Endodermal cell (in vitro differentiated cells): ENCODE measurements at places on chromosomes 16 and 17. TPM values are rescaled to one million over a fixed set of nuclear protein-coding genes. Genes with fewer than 3 reads are reported as not detected.

- H3K27ac ChIP-seq = no peak overlapping the region
- H3K36me3 ChIP-seq = peaks cover 4% of the 10 kb centered on the region
- DNase-seq = no peak
- H3K27me3 ChIP-seq = no peaks in the 10 kb centered on the region
Observed at GRCh38 chr16:88070341-88070740, 119.1 kb downstream of the BANP start.

- no peak for DNase-seq
- no peak overlapping the region for H3K27ac ChIP-seq
- H3K27me3 ChIP-seq = no peaks in the 10 kb centered on the region
- H3K4me1 ChIP-seq = no peaks in the 10 kb centered on the region
- no peak overlapping the region for H3K4me3 ChIP-seq
- H3K36me3 ChIP-seq = peaks cover 22% of the 10 kb centered on the region
Observed at GRCh38 chr16:515939-516226, 11.6 kb upstream of the CAPN15 start.

DNA sequence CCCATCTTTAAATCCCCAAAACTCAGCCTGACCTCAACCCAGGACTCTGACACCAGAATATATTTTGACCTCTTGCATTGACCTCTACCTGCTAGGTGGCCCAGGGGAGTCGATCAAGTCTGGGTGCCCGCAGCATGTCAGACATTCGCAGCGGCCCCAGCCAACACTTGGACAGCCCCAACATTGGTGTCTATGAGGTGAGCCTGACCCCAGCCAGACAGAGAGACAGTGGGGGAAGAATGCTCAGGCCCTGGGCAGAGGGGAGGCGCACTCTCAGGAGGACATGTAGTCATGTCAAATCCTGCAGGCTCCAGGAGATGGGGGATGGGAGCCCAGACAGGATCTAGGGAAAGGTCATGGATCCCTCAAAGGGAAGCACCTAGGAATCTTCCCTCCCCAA, 5.4 kb downstream of the GUCY2D start:
- H3K4me3 ChIP-seq = no peak overlapping the region
- H3K4me1 ChIP-seq = no peaks in the 10 kb centered on the region
- H3K27ac ChIP-seq = no peak overlapping the region
- no peak for DNase-seq
- H3K36me3 ChIP-seq = no peaks in the 10 kb centered on the region

DNA sequence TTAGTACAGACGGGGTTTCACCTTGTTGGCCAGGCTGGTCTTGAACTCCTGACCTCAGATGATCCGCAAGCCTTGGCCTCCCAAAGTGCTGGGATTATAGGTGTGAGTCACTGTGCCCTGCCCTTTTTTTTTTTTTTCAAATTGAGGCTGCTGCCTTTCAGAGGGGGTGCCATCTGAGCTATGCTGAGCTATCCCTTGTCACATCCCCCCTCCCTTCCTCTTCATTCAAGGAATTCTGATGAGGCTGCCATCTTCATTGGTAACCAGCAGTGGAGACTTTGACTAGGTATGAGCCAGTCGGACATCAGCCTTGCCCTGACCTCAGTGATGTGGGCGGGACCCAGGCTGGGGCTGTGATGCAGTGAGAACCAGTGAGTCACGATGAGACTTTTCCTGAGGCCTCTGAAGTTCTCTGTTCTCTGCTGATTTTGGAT, 24.4 kb upstream of the GPT2 start:
- no peak for DNase-seq
- H3K36me3 ChIP-seq = no peaks in the 10 kb centered on the region
- H3K4me1 ChIP-seq = no peaks in the 10 kb centered on the region
- H3K27me3 ChIP-seq = no peaks in the 10 kb centered on the region

DNA sequence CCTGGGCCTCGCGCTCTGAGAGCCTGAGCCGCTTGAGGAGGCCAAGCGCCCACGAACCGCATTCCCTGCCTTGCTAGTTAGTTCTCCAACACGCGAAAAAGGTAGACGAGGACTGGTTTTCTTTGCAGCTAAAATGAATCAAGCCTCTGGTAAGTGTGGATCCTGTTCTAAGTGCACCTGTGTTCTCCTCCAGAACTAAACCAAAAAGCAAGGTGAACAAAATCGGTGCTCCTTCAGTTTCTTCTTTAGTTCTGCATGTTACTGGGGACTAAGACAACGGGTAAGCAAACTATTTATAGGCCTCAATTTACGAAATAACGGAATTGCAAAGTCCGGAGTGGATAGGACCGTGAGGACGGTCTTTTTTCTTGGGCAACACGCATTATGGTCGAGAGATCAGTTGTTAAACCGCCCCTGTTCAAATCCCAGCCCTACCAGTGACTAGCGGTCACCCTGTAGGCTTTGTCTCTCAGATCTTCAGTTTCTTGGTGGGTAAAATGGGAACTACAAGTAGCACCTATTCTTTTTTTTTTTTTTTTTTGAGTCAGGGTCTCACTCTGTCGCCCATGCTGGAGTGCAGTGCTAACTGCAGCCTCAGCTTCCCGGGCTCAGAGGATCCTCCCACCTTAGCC, 993 bp upstream of the ANKRD11 start:
- peak; percentile 77 for DNase-seq
- H3K27me3 ChIP-seq = no peaks in the 10 kb centered on the region
- peaks cover 11% of the 10 kb centered on the region for H3K36me3 ChIP-seq
- peaks cover 8% of the 10 kb centered on the region for H3K4me1 ChIP-seq
- peak overlapping the region; percentile 98 for H3K4me3 ChIP-seq

DNA sequence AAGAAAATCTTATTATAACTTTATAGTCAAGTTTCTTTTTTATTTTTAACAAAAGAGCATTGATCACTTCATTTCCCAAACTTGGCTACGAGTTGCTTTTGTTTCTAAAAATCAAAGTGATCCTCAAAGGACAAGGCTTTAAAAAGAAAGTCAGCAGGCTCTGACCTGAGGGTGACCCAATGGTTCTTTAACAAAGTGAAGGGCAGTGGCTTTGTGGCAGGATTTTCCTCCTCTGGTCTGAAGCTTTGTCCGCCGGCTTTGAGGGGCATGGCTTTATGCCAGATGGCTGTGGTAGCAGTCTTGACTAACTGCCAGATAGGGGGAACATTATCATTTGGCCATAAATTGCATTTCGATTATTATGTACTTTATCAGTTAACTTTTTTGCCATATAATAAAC, 28.5 kb downstream of the IQCK start:
- no peak for DNase-seq
- peaks cover 4% of the 10 kb centered on the region for H3K4me1 ChIP-seq
- no peaks in the 10 kb centered on the region for H3K36me3 ChIP-seq
- no peak overlapping the region for H3K4me3 ChIP-seq
- H3K27me3 ChIP-seq = no peaks in the 10 kb centered on the region

GRCh38 chr16:12584488-12585233, 219.0 kb downstream of the CPPED1 start:
- no peaks in the 10 kb centered on the region for H3K27me3 ChIP-seq
- H3K4me3 ChIP-seq = no peak overlapping the region
- H3K27ac ChIP-seq = no peak overlapping the region
- H3K36me3 ChIP-seq = no peaks in the 10 kb centered on the region

DNA sequence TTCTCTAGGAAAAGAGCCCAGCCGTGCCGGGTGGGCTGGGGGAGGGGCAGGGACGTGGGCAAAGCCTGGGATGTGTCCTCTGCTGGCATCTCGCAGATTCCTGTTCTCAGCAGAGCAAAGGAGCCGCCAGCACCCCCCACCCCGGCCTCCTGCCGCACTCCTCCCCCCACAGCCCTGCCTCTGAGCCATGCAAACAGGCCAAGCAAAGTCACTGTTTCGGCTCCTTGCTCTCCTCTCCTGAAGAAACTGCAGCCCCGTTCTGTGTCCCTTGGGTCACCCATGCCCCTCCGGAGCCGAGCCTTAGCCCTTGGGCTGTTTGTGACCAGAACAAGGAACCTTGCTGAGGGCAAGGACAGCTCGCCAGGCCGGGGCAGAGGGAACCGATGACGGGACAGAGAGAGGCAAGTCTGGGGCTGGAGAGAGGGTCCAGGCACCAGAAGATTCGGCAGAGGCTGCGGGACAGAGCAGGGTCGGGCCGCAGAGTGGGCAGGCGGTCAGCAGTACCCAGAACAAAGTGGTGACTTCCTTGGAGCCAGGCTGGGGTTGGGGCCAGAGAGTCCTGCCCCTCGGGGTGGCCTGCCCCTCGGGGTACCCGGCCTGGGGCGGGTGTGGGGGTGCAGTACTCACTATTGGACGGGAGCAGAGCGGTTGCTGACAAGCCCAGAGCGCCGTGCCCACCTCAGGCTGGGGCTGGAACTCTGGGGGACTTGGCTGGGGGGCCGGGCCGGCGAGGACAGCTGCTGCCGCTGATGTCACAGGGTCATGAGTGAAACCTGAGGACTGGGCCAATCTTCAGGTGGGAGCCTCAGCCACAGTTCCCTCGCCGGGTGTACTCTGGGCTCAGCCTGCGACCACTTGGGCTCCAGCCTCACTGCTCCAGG, 9.2 kb upstream of the PRR29 start:
- H3K27me3 ChIP-seq = peaks cover 21% of the 10 kb centered on the region
- no peaks in the 10 kb centered on the region for H3K36me3 ChIP-seq
- no peaks in the 10 kb centered on the region for H3K4me1 ChIP-seq
- peak; percentile 90 for DNase-seq

- H3K27ac ChIP-seq = peak overlapping the region; percentile 92
- H3K36me3 ChIP-seq = peaks cover 42% of the 10 kb centered on the region
- DNase-seq = no peak
- peaks cover 3% of the 10 kb centered on the region for H3K4me1 ChIP-seq
- peak overlapping the region; percentile 82 for H3K4me3 ChIP-seq
- no peaks in the 10 kb centered on the region for H3K27me3 ChIP-seq
Observed at GRCh38 chr16:74297145-74297665, 591 bp downstream of the PSMD7 start.

DNA sequence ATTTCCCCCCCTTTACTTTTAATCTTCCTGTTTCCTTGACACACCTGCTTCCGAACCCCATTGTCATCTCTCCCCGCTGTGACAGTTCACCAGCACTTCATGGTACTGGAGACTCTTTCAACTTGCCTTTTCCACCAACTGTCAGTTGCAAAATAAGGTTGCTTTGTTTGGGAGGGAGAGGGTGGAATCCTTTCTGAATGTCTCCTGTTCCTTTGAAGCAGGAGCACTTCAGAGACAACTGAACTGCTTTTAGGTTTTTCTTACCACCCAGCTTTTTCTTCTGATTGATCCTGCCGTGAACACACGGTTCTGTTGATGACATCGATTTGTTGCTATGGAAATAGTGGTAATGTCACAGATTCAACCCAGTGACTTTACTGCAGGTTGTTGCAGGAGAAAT, 42.0 kb downstream of the RPA1 start:
- DNase-seq = no peak
- H3K4me1 ChIP-seq = no peaks in the 10 kb centered on the region
- H3K36me3 ChIP-seq = peaks cover 69% of the 10 kb centered on the region
- no peak overlapping the region for H3K4me3 ChIP-seq
- H3K27me3 ChIP-seq = no peaks in the 10 kb centered on the region
- H3K27ac ChIP-seq = no peak overlapping the region

DNA sequence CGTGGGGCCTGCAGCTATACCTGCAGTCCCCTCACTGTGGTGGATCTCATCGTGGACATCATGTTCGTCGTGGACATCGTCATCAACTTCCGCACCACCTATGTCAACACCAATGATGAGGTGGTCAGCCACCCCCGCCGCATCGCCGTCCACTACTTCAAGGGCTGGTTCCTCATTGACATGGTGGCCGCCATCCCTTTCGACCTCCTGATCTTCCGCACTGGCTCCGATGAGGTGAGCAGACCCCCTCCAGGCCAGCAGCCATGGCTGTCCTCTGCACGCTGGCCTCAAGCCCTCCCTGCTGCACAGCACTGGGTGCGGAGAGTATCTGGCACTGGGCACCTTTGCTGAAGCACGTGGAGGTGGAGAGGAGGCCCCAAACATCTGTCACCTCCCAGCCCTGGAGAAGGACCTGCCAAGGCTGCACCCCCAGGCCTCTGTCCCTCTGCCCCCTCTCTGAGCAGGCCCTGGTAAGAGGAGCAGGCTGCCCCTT, 11.0 kb downstream of the KCNH6 start:
- peaks cover 22% of the 10 kb centered on the region for H3K27me3 ChIP-seq
- peaks cover 4% of the 10 kb centered on the region for H3K4me1 ChIP-seq
- H3K36me3 ChIP-seq = no peaks in the 10 kb centered on the region
- H3K4me3 ChIP-seq = no peak overlapping the region
- no peak for DNase-seq

- DNase-seq = no peak
- H3K27me3 ChIP-seq = peaks cover 100% of the 10 kb centered on the region
- no peaks in the 10 kb centered on the region for H3K4me1 ChIP-seq
- no peak overlapping the region for H3K4me3 ChIP-seq
- no peak overlapping the region for H3K27ac ChIP-seq
Observed at GRCh38 chr16:56645311-56645710, 6.4 kb upstream of the MT1B start.

GRCh38 chr17:28777178-28777577, 33.4 kb downstream of the TRAF4 start:
- no peaks in the 10 kb centered on the region for H3K27me3 ChIP-seq
- DNase-seq = no peak
- peaks cover 33% of the 10 kb centered on the region for H3K36me3 ChIP-seq
- no peak overlapping the region for H3K4me3 ChIP-seq
- no peak overlapping the region for H3K27ac ChIP-seq

- peaks cover 13% of the 10 kb centered on the region for H3K4me1 ChIP-seq
- no peaks in the 10 kb centered on the region for H3K27me3 ChIP-seq
- peaks cover 7% of the 10 kb centered on the region for H3K36me3 ChIP-seq
Observed at GRCh38 chr16:88527186-88527936, 42.8 kb upstream of the ZC3H18 start.

DNA sequence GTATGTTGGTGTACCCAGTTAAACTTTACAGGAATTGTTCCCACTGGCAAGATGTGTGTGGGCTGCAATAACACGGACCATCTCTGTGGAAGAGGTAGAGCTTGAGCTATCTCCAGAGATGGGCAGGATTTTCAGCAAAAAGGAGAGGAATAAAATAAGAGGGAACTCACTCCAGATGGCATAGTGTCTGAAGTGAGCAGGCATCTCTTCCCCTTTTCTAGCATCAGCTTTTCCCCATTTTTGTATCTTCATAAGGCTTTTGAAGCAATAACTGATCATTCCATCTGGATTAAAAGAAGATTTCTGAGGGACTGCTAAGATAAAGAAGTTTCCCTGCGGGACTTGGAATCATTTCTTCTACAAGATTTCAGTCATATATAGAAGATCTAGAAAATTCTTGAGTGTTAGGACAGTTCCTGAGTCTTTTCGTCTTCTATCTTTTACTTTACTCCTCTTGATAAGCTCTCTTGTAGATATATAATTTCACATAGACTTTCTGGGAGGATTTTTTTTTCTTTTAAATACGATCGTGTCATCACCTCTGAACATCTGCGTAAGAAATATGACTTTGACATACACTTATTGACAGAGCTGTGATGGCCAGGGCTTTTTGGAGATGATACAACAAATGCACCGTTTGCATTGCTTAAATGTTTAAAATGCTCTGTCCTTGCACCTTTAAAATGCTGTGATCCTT, 2.1 kb downstream of the CPD start:
- peak overlapping the region; percentile 92 for H3K4me3 ChIP-seq
- H3K36me3 ChIP-seq = peaks cover 11% of the 10 kb centered on the region
- peaks cover 7% of the 10 kb centered on the region for H3K27me3 ChIP-seq
- DNase-seq = no peak
- no peak overlapping the region for H3K27ac ChIP-seq
- peaks cover 18% of the 10 kb centered on the region for H3K4me1 ChIP-seq

Gene ACSM5
- total RNA-seq = not detected in 2 replicates

Gene KCNJ12
- 1.6 and 2.3 TPM in 2 replicates for total RNA-seq

Gene CNGB1
- total RNA-seq = 0.60 to 1.5 TPM (median 0.73 TPM) in 3 replicates
